ENCODE measurements at places on chromosomes 12 and 14.

DNA sequence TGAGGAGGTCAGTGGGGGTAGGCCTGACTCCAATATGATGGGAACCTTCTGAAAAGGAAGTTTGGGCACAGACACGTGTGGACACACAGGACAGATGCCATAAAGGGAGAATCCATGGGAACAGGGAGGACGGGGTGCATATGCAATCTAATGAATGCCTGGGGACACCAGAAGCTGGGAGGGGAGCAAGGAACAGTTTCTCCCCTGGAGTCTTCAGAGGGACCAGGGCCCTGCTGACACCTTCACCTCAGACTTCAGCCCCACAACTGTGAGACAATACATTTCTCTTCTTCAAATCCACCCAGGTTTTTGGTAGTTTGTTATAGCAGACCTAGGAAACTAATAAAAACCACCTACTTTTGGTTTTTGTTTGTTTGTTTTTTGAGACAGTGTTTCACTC lies 35.2 kb upstream of the CLIP1 start:
- DNase-seq, result no peak

- no peak for DNase-seq
Observed at GRCh38 chr14:96252999-96253539, 2.9 kb upstream of the BDKRB1 start.

GRCh38 chr12:127809275-127809674 lies 457.7 kb upstream of the TMEM132C start:
- DNase-seq, result no peak

- DNase-seq, result no peak
Observed at GRCh38 chr14:97306760-97307246, 509.6 kb downstream of the VRK1 start.
